HCT116 (cell line): ENCODE measurements at places on chromosomes 6 and 20.

DNA sequence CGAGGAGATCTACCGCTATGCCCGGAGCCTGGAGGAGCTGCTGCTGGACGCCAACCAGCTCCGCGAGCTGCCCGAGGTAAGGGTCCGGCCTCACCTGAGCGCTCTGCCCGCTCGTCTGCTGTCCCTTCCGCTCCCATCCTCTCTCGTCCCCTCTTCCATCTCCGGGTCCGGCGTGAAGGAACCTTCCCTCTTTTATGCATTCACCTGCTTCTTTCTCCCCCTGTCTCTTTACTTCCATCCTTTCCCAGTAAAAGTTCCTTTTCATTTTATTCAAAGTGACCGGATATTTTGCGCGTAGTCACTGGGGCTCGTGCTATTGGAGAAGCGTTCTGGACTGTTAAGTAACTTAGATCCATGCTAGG, 516 bp downstream of the LRRC1 start:
- DNase-seq, result no peak

- DNase-seq, result no peak
Observed at GRCh38 chr6:107811591-107812218, 12.4 kb downstream of the SCML4 start.

DNA sequence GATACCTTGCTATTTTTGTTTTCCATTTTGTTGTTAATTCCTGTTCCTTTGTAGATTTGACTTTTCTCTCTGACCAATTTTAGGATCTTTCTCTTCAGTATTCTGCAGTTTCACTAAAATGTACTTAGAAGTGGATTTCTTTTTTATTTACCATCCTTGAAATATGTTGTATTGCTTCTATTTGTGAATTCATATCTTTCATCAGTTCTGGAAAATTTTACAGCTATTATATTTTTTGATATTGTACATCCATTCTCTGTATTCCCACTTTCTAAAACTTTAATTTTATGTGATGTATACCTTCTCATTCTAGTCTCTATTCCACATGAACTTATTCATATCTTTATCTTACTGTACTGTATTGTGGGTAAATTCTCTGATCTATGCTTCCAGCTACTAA, 9.7 kb upstream of the ALDH8A1 start:
- no peak for DNase-seq

DNA sequence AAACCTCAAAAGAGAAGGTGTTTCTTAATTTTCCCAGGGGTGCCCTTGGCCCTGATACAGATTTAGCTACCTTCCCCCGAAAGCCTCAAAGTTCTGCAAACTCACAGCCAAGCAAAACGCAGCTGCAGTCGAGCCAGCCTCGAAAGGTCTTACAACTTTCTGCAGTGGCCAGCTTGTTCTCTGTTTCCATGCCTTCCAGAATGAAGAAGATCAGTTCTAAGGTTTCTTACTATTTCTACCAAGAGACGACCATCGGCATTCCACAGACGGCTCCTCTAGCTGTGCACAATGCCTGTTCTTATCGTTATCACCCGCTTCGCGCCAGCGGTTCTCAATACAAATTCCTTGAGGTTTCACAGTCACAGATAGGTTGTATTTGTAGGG, 28.5 kb upstream of the CCR6 start:
- DNase-seq, result no peak

DNA sequence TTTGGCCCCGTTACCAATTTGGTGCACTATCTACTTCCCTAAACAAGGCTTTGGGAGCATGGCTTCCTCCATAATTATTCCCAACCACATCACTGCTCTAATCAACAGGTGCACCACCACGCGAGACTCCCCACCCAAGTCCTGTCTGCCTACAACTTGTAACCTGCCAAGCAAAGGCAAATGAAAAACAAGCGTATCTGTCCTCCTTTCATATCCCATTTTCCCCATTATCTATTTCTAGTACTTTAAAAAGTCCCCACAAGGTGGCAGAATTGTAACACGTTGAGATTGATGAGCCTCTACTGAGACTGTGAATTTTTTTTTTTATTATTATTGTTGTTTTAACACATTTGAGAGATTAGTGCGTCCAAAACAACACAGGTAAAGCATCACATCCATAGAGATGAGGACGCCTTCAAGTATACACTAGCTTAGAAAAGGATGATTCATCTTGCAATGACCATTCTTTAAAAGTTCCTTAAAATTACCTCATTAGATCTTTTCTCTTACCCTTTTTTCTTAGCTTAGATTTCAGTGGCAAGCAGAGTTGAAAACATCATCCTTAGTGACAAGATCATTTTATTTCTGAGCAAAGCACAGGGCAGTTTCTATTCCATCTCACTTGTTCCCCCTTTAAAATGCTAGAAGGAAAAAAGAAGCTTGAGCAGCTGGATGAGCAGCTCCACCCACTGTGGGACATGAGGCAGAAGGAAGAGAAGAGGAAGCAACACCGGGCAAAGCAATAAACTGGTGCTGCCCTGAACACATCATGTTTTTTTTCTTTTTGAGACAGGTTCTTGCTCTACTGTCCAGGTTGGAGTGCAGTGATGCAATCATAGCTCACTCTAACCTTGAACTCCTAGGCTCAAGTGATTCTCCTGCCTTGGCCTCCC, 210.8 kb downstream of the ARHGAP18 start:
- DNase-seq, result peak; percentile 67

DNA sequence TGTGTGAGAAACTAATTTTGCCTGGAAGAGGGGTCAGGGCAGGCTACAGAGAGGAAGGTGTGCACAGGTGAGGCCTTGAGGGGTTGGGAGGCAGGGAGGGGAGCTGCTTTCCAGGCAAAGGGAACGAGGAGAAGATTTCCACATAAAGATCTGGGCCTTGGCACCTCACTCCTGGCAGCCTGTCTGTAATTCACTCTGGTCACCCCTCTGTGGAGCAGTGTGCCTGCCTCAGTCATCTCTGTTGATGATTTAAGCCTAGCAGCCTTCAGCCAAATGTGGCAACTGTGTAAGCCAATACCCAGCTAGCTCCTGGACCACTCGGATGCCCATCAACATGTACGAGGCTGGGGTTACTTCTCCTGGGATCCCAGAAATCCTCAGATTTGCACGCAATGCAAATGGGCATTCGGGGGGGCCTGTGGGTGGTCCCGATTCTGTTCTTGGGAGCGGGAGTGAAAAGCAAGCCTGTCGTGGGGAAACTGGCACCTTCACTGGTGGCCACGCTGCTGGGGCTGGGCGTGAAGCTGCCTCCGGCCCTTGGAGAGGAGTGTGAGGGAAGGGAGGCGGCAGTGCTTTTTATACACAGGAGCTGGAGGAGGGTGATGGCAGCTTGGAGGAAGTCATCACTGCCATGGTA, 360.4 kb downstream of the ZFAND3 start:
- DNase-seq, result no peak

DNA sequence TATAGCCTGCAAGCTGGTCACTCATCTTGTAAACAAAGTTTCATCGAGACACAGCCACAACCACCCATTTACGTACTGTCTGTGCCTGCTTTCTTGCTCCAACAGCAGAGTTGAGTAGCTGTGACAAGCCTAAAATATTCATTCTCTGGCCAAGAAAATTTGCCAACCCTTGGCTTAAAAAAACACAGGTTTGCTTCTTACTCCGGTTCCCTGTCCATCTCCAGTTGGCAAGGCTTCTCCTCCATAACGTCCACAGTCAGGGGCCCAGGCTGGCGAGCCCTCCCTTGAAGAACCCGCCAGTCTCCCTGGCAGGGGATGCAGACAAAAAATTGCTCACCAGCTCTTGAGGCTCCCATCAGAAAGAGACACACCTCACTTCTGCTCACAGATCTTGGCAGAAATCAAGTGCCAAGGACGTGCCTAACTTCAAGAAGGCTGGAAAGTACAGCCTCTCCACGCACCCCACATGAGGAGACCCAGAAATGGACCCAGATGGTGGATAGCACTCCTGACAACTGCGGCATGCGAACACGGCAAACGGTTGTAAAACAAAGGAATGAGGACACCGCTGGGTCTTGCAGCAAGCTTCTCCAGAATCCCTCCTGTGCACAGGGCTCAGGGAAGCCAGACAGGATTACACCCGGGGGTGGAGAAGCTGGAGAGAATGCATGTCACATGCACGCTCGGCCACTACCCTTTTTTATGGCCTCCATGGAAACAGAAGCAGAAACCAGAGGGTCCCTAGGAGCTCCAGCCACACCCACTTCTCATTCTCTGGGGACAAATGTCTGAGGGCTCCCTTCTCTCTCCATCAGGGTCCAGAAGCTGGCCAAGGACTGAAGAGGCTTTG, 59.8 kb upstream of the SIRPA start:
- no peak for DNase-seq

GRCh38 chr6:39841923-39842322, 49.7 kb downstream of the DAAM2 start:
- DNase-seq, result no peak

GRCh38 chr20:50821257-50821921, 26.5 kb downstream of the BCAS4 start:
- DNase-seq, result no peak

DNA sequence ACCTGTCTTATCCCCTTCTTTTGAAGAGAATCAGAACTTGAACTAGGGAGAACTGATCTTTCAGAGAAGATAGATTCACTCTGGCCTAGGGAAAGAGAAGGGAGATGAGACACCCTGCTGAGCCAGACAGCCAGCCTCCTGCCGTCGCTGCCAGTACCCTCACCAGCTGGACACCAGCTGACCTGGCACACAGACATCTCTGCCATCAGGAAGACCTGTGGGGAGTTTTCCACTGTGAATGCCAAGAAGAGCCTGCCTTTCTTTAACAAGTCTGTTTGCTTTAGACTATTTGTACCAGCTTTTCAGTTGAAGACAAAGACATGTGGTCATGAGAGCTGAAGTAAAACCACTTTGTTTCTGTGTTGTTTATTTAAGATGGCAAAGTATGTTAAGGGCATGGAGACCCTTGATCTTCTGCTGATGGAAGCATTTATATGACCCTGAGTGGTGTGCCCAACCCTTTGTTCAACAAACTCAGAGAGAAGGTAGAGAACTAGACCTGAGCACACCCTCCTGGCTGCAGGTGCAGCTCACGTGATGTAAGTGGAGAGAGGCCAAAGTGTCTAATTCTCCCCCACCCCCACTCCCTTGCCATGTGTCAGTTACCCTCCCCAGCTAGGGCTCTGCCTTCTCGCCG, 82.3 kb upstream of the SLC24A3 start:
- no peak for DNase-seq

- no peak for DNase-seq
Observed at GRCh38 chr6:79149884-79150283, 71.8 kb upstream of the PHIP start.

DNA sequence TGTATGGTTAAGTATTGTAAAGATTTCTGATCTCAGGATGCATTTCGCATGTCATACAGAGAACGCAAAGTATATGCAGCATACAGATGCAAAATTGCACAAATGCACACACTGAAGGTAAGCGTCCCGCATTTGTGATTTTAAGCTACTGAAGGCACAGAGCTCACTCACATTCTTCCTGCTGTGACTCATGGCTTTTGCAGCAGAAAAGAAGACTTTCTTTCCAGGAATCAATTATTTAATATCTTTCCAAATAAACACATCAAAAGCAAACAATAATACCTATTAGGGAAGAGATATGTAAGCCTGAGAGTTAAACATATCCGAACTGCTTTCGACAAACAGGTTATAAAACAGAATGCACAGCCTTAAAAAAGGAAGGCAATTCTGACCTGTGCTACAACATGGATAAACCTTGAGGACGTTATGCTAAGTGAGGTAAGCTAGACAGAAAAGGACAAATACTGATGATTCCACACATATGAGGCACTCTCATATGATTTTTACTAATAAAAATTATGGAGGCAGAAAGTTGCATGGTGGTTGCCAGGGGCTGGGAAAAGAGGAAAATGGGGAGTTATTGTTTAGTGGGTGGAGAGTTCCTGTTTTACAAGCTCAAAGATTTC, 109.0 kb downstream of the TFAP2A start:
- no peak for DNase-seq

- no peak for DNase-seq
Observed at GRCh38 chr6:17965397-17965796, 22.0 kb downstream of the KIF13A start.

- DNase-seq, result no peak
Observed at GRCh38 chr6:73081955-73082354, 143.3 kb downstream of the KHDC1L start.

DNA sequence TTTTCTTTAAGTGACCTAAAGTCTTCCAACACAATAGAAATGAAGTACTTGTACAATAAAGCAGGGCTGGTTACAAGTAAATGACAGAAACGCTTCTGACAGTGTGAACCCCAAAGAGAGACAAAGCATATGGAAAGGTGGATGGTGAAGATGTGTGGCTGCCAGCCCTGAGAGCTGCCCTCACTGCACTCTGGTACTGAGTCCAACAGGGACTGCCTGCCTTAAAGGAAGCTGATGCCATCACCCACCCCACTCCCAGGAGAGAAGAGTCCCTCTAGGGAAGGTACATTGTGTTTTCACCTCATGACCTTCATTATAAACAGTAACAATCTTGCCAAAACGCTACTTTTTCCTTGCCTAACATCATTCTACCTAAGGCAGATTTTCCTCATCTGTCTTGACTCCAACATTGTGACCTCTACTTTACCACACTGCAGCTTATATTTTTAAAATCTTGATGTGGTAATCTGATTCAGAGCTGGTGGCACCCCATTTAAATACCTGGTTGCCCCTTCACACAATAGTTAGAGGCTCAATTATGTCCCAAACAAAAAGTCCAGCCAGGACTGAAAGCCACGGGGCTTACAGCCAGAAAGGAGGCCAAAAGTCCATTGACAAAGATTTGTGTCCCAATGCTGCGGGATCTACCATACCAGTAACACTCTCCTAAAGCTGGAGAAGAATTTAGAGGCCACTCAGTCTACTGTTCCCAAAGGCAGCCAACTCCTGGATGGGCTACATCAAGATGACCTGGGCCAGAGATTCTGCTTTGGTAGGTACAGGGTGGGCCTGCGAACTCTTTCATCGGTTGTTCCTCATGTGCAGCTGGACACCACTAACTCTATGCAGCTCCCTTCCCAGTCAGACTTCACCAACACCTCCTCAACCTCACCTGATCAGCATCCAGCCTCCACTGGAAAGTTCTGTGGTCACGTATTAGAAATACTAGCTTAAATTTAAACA, 4.4 kb downstream of the APMAP start:
- no peak for DNase-seq

- DNase-seq, result peak; percentile 33
Observed at GRCh38 chr20:36541768-36542488, 609 bp downstream of the MYL9 start.

DNA sequence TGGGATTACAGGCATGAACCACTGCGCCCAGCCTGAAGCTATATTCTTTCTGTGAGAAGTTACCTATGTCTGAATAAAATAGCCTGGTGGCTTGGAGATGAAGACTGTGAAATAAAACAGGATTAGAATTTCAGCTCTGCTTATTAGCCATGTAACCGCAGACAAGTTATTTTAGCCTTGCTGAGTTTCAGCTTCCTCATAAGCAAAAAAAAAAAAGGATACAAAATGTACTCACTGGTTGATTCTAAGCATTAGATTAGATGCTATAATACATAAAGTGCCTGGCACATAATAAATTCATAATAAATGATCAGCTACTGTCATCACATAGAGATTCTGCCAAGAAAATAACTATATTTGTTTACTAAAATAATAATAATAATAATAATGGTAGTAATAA, 98.8 kb downstream of the EPB41L2 start:
- no peak for DNase-seq

- no peak for DNase-seq
Observed at GRCh38 chr6:156058356-156058755, 602.7 kb upstream of the NOX3 start.

GRCh38 chr20:45041464-45042337, 59.2 kb downstream of the KCNS1 start:
- DNase-seq, result peak; percentile 66

- no peak for DNase-seq
Observed at GRCh38 chr6:118659513-118660217, 8.3 kb upstream of the CEP85L start.
